ENCODE measurements at places on chromosomes 6 and 20. TPM values are rescaled to one million over a fixed set of nuclear protein-coding genes. Genes with fewer than 3 reads are reported as not detected.
A peak's percentile ranks its signal among the peaks of the same experiment; 100 is the strongest.

The DYNLT2 gene
- total RNA-seq, result 1.8 TPM

DNA sequence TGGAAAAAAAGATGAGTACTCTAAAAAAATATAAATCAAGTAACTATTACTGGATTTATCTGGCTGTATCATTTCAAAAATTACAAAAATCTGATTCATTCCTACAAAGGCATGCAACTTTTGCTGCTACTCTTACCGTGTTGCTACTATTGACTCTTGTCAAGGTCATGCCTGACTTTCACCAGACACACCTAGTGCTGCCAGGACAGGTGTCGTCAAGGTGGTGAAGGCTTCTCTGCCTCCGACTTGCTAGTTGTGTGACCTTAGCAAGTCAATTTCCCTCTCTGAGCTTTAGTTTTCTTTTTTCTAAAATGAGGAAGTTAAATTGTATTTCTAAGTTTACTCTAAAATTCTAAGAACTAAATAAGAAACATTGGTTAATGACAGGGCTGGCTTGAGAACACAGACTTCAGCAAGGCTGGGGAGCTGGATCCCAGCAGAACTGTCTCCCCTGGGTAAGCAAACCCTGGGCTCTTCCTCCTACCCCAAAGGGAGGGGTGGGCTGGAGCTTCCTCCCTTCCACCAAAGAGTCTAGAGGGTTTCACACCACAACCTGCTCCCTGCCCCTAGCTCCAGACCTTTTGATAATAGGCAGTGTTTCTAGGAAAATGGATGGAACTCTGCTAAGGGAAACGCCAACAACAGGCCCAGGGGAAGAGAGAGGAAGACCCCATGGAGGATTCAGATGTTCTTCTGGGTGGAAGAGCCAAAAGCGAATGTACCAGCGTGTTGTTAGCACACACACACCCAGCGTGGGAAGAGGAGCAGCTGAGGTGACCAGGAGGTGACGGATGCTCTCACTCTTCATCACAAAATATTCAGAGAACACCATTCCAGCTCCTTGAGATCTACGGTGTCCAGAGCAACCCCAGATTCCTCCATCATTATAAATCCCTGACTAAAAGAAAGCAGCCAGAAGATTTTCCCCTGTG, 47.9 kb upstream of the CITED2 start:
- no peak for DNase-seq

- no peak for DNase-seq
Measured at GRCh38 chr6:28865401-28866204, 58.2 kb downstream of the TRIM27 start.

GRCh38 chr20:64099086-64099786, 8.1 kb downstream of the NPBWR2 start:
- DNase-seq, result no peak

The OR2H2 gene
- not detected for total RNA-seq

- DNase-seq, result no peak
Measured at GRCh38 chr20:46808565-46808964, 86.1 kb upstream of the EYA2 start.

The UBE2V1 gene
- 90.8 TPM for total RNA-seq

- no peak for DNase-seq
Measured at GRCh38 chr20:20566516-20566915, 145.9 kb downstream of the RALGAPA2 start.

- no peak for DNase-seq
Measured at GRCh38 chr20:32319100-32319499, 39.0 kb upstream of the ASXL1 start.

GRCh38 chr6:135937106-135937505, 85.6 kb downstream of the PDE7B start:
- no peak for DNase-seq

GRCh38 chr6:11322252-11322885, 89.9 kb upstream of the NEDD9 start:
- DNase-seq, result no peak

DNA sequence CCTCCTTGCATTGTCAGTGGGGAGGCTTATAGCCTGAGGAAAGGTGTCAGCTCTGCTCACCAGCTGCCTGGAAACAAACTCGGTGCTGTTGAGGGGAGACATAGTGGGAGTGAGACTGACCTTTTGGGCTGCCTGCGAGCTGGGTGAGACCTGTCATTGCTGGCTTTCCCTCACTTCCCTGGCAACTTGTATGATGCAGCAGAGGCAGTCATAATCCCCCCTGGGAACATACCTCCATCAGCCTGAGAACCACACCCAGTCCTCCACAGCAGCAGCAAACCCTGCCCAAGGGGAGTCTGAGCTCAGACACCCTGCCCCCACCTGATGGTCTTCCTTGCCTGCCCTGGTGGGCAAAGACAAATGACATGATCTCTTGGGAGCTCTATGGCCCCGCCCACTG, 521.2 kb upstream of the IMPG1 start:
- no peak for DNase-seq

The PI16 gene
- total RNA-seq, result 1.8 TPM

DNA sequence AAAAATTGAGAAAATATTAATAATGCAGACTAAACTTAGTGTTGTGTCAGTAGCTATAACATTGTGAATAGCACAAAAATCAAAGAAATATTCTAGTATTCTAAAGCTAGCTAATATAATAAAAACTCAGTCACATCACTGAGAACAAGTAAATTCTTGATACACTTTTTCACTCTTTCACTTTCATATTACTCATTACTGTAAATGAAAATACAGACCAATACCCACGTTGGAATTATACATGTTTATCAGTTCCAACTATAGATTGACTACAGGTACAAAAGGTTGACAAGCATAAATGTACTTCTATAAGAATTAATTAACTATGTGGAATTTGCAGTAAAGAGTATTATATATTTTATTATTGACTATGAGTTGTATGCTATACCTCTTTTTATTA, 1043.4 kb upstream of the FLRT3 start:
- DNase-seq, result no peak

The ZNF337 gene
- 9.7 TPM for total RNA-seq

The MOG gene
- not detected for total RNA-seq

The SNAP25 gene
- total RNA-seq, result 1.8 TPM

GRCh38 chr6:11409371-11409770, 128.2 kb upstream of the TMEM170B start:
- no peak for DNase-seq

The BPI gene
- total RNA-seq, result not detected

- no peak for DNase-seq
Measured at GRCh38 chr6:123712831-123713230, 76.1 kb upstream of the TRDN start.

The SIRPD gene
- not detected for total RNA-seq

- no peak for DNase-seq
Measured at GRCh38 chr6:108616973-108617372, 56.3 kb downstream of the FOXO3 start.

- DNase-seq, result no peak
Measured at GRCh38 chr20:41408986-41409385, 42.4 kb upstream of the EMILIN3 start.

- DNase-seq, result peak; percentile 69
Measured at GRCh38 chr6:100456908-100457235, 7.8 kb downstream of the SIM1 start.

GRCh38 chr20:1003920-1004697, 2.0 kb upstream of the RSPO4 start:
- DNase-seq, result peak; percentile 84

The SLC22A2 gene
- total RNA-seq, result under 0.01 TPM

DNA sequence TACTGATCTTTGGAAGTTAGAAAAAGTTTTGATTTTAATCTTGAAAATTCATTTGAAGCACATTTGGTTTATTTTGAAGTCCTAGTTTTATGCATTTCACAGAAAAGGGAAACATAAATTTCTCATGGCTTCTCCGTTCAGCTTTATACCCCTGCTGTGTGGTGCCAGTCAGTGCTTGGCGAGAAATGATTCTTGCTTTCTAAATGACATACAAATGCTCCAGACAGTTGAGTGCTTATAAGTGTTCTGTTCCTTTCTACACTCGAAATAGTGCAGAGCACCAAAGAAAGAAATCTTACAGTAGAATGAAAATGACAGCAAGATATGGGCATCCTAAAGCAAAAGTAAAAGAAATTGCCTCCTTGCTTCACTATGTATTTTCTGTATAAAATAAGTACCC, 9.0 kb upstream of the ZNF292 start:
- no peak for DNase-seq

DNA sequence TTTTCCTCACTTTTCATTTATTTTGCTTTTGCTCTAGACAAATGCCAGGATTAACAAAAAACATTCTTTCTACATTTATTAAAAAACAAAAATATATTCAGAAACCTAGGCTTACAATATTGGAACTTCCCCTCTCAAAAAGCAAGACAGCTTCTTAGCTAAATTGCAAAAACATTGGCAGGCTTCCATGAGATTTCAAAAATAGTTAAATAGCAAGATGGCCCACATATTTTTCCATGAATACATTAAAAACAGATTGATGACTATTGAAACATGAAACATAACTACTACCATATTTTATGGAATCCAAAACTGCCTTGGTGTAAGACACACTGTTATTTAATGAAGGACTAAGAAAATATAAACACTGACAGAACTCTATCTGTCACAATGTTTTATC, 92.0 kb downstream of the LY86 start:
- DNase-seq, result no peak

GRCh38 chr6:94956910-94957309, 620.4 kb upstream of the MANEA start:
- no peak for DNase-seq

The OXT gene
- not detected for total RNA-seq

DNA sequence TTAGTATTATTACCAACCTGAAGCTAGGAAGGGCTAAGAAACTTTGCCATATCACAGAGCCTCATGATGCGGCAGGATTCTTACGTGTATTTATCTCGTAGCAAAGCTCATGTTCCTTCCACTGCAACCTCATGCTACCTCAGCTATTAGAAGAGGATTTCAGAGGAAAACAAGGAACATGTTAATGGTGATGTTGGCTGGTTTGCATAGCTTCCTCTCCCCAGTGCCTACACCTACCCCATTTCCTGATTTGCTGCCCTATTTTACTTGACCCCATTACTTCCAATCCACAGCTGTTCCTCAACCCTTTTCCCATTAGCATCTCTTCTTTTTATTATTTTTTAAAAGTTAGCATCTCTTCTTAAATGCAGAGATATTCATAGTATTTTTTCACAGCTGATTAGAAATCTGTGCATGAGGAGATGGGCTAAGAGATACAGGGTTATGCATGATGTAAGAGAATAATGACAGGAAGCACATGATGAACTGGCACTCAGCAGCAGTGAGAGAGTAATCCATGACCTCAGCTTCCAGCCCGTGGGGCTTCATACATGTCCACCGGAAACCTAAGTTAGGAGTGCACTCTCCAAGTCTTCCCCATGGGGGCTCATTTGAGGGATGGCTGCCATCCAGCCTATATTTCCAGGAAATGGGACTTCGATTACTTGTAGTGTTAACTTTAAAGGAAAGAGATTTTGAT, 106.1 kb upstream of the ASF1A start:
- DNase-seq, result peak; percentile 79

- DNase-seq, result peak; percentile 72
Measured at GRCh38 chr6:144314003-144314485, 28.9 kb downstream of the UTRN start.

DNA sequence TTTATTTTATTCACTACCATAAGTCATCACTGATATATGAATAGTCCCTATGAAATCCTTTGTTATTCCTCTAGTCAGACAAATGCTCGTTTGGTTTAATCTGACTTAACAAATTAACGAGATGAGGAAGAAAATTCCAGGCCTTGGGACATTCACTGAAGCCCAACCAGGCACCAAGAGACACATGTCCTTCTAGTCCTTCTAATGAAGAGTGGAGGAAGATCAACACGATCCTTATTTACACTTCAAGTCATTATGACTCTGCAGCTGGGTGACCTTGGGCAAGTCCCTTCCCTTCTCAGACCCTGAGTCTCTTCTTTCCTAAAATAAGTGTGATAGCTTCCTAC, 117.5 kb downstream of the CEBPB start:
- DNase-seq, result no peak

- peak; percentile 79 for DNase-seq
Measured at GRCh38 chr6:110537208-110538123, 61.1 kb upstream of the SLC22A16 start.

Measured in osteoblast (primary cell).